ENCODE measurements at places on chromosomes 5 and 9.

DNA sequence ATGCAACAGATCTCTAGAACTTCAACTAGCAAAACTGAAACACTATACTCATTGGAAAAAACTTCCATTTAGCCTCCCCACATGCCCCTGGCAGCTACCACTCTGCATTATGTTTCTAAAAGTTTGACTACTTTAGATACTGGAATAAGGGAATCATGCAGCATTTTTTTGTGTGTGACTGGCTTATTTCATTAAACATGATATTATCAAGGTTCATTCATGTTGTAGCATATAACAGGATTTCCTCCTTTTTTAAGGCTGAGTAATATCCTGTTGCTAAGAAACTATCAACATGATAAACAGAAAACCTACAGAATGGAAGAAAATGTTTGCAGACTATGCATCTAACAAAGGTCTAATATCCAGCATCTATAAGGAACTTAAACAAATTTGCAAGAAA is 597.9 kb downstream of the DMRTA1 start:
- DNase-seq: no peak

DNA sequence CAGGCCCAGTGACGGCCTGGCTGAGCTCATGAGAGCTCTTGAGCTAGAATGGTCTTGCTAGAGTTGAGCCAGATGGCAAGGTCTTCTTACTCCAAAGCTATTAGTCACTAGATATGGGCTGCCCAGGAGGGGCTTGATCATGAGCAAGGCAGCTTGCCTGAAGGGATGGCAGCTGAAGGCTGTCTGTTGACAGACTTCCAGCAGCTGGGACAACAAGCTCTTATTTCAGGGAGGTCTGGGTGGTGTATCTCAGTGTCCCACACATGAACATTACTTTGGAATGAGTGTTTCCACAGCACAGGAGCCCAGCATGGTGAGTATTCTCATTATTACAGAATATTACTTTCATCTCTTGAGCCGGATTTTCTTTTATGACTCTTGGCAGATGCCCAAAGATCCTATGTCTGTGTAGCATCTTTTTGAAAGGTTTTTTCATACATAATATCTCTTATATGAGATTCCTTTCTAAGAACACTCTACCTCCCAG is 414.1 kb downstream of the ARHGEF28 start:
- DNase-seq: no peak

- DNase-seq: no peak
Observed at GRCh38 chr9:135815413-135815812, 91.9 kb downstream of the CAMSAP1 start.

GRCh38 chr9:1057910-1058309 is 7.8 kb downstream of the DMRT2 start:
- DNase-seq: no peak

- no peak for DNase-seq
Observed at GRCh38 chr9:133777068-133777791, 39.1 kb upstream of the SARDH start.

DNA sequence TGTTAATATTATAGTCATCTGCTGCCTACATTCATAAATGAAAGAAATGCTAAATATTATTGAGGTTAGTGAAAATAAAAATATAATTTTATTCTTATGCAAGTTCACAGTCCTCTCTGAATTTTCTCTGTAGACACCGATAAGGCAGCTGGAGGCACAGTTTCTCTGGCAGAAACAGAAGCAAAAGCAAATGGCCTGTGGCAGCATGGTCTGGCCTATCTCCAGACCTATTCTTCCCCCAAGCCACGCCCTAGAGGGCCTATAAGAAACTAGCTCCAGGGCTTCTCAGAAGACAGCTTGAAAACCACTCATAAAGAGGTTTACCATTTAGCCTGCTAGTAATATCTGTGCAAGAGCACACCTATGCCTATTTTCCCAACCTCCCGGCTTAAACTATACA is 28.4 kb downstream of the MRPS27 start:
- DNase-seq: no peak

DNA sequence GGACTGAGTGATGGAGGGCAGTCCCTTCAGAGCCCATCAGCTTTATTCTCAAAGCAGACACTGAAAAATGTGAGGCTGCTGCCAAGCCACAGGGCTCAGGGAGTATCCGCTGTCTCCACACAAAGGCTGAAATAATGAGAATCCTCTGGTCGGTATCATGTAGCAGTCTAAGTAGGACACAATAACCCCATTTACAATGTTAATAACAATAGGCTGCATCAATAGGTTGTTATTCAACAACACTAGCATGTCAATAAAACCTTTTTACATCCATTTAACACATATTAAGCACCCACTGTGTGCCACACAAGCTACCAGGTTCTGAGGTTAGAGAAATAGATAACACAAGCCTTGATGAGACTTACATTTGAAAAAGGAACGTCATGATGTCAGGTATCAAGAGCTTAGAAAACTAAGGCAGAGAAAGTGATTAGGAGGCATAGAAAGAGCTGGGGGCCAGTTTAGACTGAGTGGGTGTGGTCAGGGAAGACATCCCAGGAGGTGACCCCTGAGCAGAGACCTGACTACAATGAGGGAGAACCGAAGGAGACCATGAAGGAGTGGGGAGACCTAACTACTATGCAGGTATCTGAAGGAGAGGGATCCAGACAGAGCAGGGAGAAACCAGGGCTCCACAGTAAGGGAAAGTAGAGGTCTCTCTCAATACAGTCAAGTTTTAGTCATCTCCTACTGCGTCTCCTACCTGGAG is 140.1 kb upstream of the GRIA1 start:
- DNase-seq: peak; percentile 63

- DNase-seq: peak; percentile 49
Observed at GRCh38 chr9:21070171-21070571, 7.6 kb downstream of the IFNB1 start.

DNA sequence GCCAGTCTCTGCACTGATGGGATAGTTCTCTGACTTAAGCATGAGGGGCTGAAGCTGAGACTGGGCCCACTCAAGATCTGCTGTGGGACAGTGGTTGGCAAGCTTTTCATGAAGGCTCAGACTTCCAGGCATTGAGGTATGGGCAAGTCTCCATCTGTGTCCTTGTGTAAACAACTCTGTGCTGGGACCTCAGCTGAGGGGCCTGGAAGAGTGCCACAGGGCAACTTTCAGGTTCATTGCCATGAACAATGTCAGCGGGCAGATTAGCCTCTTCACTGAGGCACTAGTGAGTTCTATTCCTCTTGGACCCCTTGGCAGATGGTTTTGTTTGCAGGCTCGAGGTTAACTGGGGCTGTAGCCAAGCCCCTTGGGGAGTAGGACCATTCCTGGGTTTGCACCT is 127.1 kb downstream of the MRPS30 start:
- DNase-seq: no peak

DNA sequence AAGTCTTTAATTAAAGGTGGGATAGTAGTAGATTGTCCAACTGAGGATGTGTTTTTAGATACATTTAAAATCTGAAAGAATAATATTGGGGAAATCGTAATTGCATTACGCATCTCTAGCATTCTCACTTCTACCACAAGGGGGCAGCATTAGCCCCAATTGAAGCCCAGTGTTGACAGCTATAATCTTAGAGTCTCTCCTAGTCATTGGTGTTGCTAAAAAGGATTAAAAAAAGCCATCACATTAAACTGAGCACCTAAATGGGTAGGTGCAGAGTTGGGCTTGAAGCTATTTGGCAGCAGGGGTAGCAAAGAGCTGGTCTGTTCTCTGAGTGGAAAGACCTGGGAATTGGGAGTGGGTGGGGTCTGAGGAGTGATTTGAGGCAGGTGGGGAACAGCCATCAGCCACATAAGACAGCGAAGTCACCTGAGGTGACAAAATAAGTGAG is 177.2 kb downstream of the OSTF1 start:
- DNase-seq: peak; percentile 80

DNA sequence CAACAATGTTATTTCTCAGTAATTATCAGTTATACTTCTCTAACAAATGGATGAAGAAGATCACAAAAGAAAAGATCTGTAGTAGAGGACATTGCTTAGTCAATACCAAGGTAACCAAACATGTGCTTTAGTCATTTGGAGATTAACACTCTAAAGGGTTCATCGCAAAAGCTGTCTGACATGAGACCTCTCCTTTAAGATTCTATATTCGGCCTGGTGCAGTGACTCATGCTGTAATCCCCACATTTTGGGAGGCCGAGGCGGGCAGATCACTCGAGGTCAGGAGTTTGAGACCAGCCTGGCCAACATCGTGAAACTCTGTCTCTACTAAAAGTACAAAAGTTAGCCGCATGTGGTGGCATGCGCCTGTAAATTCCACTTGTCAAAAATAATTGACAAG is 18.3 kb upstream of the CKMT2 start:
- no peak for DNase-seq

GRCh38 chr5:138833726-138834480 is 41.2 kb downstream of the LRRTM2 start:
- peak; percentile 46 for DNase-seq

GRCh38 chr9:87122947-87123685 is 175.8 kb upstream of the GAS1 start:
- DNase-seq: no peak

DNA sequence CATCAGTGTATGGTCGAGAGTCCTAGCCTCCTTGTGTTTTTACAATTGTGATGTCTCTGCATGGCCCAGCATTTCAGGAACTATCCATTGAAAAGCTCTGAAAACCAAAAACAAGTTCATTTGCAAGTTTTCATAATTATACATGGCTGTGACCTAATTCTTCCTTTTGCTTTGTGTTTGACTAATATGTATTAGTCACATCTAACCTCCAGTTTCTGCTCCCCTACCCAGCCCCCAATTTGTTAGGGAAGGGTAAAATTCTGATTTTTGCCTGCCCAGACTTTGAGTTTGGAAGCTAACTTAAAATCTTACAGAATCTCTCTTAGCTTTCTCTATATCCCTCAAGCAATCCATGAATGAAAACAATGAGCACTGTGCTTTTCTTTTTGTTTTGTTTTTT is 128.2 kb upstream of the SEMA6A start:
- DNase-seq: no peak
